ENCODE measurements at places on chromosomes 2 and 18.

- no peak for DNase-seq
These were observed 117.9 kb upstream of the PELI1 start for GRCh38 chr2:64262071-64262470.

GRCh38 chr2:76204048-76204447 lies 493.3 kb upstream of the GCFC2 start:
- no peak for DNase-seq

GRCh38 chr2:211228559-211228958 lies 672.2 kb downstream of the CPS1 start:
- DNase-seq, result no peak

- DNase-seq, result no peak
These were observed 314.5 kb downstream of the LPIN1 start for GRCh38 chr2:12060886-12061285.

DNA sequence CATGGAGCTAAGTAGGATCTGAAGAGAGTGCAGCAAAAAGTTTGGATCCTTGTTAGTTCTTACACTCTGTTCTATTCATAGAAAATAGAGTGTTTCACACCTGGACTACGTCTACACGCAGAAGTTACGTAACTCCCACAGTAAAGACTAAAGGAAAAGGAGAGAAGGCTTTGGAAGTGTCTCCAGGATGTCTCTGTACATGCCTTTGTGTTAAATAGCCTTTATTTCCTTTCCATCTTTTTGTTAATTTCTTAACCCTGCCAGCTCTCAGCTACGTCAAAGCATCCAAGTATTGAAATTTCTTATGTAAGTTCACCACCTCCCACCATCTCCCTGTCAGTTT lies 8.4 kb downstream of the DTNB start:
- no peak for DNase-seq

- no peak for DNase-seq
These were observed 202.8 kb downstream of the VAPA start for GRCh38 chr18:10116574-10116973.

DNA sequence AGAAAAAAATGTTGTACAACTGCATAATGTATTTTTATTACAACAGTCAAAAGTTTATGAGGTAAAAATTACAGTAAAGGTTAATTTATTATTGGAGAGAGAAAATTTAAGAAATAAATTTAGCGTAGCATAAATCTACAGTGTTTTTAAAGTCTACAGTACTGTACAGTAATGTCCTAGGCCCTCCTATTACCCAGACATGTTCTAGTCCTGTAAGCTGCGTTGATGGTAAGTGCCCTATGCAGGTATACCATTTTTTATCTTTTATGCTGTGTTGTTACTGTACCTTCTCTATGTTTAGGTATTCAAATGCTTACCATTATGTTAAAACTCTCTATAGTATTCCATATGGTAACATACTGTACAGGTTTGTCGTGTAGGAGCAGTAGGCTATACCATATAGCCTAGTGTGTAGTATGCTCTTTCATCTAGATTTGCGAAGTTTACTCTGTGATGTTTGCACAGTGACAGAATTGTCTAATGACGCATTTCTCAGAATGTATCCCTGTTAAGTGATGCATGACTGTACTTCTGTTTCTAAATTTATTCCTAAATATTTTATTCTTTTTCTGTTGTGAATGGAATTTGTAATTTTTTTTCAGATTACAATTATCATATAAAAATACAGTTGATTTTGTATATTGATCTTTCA lies 24.5 kb downstream of the ABI2 start:
- DNase-seq, result no peak

- DNase-seq, result no peak
These were observed 32.5 kb downstream of the EEF1B2 start for GRCh38 chr2:206192157-206192556.

DNA sequence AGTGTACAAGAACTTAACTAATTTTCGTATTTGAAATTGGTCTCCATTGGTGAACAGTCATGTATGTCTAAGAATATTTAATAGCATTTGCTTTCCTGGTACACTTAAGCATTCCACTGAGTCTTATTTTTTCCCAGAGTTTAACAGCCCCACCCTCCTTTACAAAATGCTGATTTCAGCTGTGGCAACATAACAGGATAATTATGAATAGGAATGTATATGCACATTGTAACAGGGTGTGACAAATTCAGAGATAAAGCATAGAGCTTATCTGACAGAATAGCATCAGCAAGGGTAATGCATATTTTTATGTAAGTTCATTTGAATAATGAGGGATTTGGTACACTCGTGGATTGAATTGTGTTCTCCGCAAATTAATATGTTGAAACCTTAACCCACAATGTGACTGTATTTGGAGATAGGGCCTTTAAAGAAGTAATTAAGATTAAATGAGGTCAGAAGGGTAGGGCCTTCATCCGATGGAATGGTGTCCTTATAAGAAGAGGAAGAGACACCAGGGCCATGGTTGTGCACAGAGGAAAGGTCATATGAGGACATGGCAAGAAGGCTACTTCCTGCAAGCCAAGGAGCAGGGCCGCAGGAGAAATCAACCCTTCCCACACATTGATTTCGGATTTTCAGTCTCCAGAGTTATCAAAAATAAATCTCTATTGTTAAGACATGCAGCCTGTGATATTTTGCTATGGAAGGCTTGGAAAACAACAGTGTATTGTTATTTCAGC lies 439.7 kb upstream of the CDH20 start:
- no peak for DNase-seq

All from NCI-H2029 treated with DMSO at 0.1 percent for 48 hours (cell line).